ENCODE measurements at places on chromosomes 1 and 21. TPM values are rescaled to one million over a fixed set of nuclear protein-coding genes. Genes with fewer than 3 reads are reported as not detected.
A peak's percentile ranks its signal among the peaks of the same experiment; 100 is the strongest.

DNA sequence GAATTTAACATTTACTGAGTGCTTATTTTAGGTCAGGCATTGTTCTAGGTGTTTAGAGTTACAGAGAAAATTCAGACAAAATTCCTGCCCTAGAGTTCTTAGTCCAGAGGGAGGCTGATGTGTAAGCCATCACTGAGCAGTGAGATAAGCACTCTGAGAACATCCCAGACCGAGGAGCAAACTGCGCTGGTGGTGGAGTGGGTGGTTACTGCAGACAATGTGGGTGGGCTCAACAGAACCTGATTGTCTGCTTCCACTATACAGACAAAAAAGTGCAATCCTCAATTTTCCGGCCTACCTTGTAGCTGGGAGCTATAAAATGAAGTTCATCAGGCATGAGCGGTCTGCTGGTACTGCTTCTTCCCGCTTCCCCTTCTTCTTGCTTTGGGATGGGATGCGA, 23.5 kb downstream of the PROK1 start:
- no peak for DNase-seq

Gene GPX7
- 18.6 TPM for total RNA-seq

Gene MAP3K7CL
- total RNA-seq = 1.4 TPM

Gene FAM163A
- not detected for total RNA-seq

Gene RGS8
- total RNA-seq = not detected

Gene ASAP3
- total RNA-seq = 0.66 TPM

Gene SLC30A10
- not detected for total RNA-seq

GRCh38 chr1:29473161-29473855, 237.0 kb downstream of the PTPRU start:
- no peak for DNase-seq

- no peak for DNase-seq
These were observed 862.8 kb downstream of the KCNT2 start for GRCh38 chr1:195745189-195746010.

Gene ALG14
- total RNA-seq = 4.4 TPM

Gene TCHHL1
- not detected for total RNA-seq

Gene ODF2L
- total RNA-seq = 18.7 TPM

Gene OPTC
- not detected for total RNA-seq

DNA sequence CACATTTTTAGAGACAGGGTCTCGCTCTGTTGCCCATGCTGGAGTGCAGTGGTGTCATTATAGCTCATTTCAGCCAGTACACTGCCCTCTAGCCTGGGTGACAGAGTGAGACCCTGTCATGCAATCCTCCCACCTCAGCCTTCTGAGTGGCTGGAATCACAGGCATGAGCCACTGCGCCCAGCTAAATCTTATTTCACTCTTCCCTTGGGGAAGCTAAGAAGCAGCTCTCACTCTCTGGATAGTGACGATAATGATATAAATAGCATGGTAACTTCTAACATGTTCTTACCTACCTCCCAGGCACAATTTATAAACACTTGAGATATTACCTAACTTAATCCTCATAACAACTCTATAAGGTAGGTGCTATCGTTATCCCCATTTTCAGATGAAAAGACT, 24.9 kb downstream of the IQGAP3 start:
- DNase-seq = no peak

- peak; percentile 10 for DNase-seq
These were observed 2.3 kb downstream of the SPEN start for GRCh38 chr1:15849775-15850324.

Gene BARHL2
- total RNA-seq = not detected

DNA sequence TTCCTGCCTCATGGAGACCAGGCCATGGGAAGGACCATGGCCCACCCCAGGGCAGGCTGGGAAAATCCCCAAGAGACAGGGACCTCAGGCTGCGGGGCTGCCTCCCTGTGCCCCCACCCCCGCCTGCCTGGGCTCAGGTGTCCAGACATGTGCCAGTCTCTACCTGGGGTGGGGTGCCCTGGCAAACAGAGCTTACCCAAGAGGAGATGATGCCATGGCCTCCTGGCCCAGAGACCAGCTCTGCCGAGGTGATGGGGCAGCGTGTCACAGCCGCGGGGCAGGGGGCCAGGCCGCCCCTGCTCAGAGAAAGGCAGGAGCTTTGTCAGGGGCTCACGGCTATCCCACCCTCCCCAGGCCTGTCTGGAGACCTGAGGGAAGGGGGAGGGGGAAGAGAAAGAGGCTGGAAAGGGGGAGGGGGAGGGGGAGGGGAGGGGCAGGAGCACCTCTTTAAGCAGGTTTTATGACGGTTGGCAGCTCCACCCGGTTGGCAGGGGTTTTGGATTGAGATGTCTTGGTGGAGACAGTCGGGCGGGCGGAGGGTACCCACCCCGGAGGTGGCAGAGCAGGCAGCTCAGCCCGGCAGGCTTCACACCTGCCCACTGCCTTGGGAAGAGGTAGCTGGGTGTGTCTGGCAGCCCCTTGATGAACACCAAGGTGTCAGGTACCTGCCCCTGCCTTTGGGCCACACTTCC, 101.5 kb upstream of the IFFO2 start:
- no peak for DNase-seq

Gene POFUT2
- 17.1 TPM for total RNA-seq

DNA sequence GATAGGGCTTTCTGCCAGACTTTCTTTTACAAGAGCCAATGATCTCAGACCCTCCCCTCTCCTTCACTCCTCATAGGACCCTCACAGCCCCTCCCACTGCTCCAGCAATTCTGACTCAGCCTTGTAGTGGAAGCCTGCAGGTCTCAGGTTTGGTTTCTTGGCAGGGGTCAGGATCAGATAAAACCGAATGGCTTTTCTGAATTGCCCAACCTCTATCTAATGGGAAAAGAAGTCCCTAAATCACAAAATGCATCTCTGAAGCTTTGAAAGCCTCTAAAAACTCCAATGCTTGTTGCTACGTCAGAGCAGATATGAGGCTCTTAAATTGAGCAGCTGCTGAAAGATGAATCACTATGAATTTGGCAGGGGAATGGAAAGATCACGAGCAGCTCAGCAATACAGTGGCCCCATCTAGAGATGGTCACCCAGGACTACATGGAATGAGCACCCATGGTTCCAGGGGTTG, 74.5 kb downstream of the NID1 start:
- DNase-seq = no peak

Gene KLHDC9
- total RNA-seq = not detected

GRCh38 chr1:78437396-78437795, 53.4 kb upstream of the PTGFR start:
- DNase-seq = no peak

Gene BOLA1
- 18.9 TPM for total RNA-seq

GRCh38 chr1:56551691-56552090, 27.7 kb downstream of the PLPP3 start:
- no peak for DNase-seq

DNA sequence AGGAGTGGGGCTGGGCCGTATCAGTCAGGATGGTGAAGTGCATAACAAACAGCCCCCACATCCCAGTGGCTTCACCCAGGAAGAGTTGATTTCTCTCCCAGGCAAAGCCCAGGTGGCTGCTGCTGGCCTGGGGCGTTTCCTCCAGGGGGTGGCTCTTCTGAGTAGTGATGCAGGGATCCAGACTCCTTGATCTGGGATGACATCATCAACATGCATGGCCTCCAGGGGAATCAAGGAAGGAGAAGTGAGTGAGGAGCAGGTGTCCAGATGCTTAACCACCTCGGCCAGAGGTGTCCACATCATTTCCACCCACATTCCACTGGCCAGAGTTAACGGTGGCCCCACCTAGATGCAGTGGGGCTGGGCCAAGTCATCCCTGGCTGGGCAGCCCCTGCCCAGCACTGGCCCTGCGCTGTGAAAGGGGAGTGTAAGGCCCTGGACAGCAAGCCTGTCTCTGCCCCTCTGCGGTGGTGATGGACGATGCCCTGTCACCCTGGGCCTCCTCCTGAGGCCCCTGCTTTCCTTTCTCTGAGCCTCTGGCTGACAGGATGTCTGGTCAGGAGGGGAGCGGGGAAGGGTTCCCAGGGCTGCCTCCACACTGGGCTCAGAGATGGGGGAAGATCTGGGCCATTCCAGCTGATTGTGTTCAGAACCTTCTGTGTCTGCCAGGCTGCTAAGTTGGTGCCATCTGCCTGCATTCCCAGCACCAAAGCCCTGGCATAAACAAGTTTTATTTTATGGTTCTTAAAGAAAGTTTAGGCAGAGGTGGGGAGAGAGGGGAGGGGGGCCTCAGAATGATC, 598.2 kb downstream of the MATN1 start:
- DNase-seq = no peak

GRCh38 chr1:7298749-7299151, 472.3 kb upstream of the VAMP3 start:
- DNase-seq = no peak

Gene OVAAL
- not detected for total RNA-seq

DNA sequence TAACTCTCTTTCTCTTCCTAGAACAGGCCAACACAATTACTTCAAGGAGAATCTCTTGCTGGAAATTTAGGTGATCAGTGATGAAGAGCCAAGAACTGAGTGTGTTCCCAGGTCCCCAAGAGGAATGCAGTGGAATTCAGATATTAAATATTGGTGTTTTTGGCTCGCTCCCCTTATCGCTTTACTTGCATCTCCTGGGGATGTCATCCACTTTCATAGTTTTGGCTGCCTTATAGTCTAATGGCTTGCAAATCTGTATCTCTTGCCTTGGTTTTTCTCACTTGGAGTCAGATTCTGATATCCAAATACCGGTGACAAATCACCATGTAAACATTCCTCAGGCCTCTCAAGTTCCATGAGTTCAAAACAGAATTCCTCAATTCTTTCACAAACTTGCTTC, 151.0 kb upstream of the C1orf87 start:
- no peak for DNase-seq

DNA sequence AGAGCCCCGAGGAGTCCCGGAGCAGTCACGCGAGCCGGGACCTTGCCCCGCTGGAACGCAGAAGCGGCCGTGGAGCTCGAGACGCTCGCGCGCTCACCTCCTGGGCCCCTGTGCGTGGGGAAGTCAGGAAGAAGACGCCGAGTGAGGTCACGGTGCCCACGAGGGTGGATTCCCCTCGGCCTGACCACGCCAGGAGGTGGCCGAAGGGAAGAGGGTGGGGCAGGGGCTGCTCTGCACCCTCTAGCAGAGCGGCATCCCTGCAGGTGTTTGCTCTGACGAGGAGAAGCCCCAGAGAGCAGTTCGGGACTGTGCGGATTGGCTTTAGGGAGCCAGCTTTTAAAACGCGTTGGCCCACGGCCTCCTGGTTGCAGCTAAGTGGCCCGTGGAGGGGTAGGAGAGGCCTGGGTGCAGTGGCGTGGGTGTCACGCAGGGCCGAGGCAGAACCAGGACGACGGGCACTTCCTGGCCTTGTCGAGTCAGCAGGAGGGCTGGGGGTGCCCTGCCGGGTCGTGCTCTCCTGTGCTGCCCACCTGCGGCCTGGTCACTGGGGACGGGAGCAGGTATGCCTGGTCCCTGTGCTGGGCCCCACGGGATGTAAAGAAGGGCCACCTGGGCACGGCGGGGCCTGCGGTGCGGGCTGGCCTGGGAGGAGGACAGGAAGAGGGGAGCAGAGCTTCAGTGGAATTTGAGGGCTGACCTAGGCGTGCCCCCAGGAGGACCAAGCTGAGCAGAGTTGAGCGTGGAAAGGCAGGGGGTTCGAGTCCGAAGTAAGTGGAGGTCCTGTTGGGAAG, 1.0 kb downstream of the PDXK start:
- DNase-seq = peak; percentile 22

- DNase-seq = no peak
These were observed 32.0 kb downstream of the RPS6KC1 start for GRCh38 chr1:213083112-213083445.

DNA sequence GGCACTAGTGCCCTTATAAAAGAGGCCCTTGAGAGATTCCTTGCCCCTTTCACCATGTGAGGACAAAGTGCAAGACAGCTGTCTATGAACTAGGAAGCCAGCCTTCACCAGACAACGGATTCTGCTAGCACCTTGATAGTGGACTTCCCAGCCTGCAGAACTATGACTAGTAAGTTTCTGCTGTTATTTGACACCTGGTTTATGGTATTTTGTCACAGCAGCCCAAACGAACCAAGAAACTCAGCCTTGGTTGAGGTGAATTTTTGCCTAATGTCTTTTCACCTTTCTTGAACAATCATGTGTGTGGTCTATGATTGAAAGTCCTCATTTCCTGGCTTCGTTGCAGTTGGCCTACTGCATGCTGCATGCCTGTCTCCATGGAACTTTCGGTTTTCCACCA, 302.2 kb downstream of the GRIK1 start:
- DNase-seq = no peak

DNA sequence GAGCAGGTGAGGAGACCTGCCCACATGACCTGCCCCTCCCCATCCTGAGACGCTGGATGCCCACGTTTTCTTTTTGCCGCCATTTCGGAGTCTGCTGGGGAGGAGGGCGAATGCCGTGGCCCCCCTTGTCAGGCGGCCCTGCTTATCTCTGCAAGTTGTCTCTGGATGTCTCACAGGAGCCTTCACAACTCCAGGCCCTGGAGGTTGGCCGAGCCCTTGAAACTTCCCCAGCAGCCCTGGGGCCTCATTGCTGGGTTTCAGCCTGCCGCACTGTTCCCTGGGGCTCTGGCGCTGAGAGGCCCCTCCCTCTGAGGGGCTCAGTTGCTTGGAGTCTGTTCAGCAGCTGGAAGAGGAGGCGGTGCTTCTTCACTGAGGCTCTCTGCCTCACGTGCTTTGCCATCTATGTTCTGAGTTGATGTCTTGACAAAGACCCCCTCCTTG, 29.8 kb upstream of the ZBTB21 start:
- no peak for DNase-seq

GRCh38 chr1:225962440-225962975, 21.5 kb upstream of the LEFTY2 start:
- peak; percentile 59 for DNase-seq
